ENCODE measurements at places on chromosomes 13 and 19.
A peak's percentile ranks its signal among the peaks of the same experiment; 100 is the strongest.

- DNase-seq = no peak
These were observed 368.8 kb downstream of the TDRD3 start for GRCh38 chr13:60765700-60766411.

DNA sequence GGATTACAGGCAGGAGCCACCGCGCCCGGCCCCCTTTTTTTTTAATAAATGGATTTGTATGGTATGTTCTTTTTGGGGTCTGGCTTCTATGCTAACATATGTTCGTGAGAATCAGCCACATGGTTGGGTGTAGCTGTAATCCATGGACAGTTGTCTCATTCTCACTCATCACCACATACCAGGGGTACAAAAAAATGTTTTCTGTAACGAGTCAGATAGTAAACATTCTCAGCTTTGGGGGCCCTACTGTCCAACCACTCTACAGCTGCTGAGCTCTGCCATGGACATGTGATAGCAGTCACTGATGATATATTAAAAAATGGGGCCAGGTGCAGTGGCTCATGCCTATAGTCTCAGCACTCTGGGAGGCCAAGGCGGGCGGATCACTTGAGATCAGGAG lies 5.1 kb upstream of the RETN start:
- DNase-seq = no peak

DNA sequence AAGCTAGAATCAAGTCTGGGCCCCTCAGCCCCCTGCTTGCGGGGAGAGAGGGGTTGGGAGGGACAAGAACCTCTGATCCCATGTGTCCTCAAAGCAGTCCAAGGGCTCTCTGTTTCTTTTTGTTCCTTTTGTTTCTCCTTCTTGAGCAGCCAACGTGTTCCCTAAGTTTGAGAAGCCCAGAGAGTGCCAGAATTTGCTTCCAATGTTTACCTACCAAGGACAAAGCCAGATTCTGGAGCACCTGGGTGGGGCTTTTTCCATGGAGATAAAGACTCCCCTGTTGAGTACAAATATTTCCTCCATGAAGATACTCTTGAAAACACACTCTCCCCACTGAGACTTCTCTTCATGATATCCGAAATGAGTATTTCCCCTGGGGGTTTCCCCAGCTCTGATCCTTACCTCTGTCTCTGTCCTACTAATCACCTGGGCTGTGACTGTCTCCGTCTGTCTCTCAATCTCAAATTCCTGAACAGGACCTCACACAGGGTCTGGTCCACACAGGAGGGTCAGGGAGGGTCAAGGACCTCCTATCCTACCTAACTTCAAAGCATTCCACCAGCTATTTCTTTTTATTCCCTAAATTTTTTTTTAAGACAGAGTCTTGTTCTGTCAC lies 27.4 kb downstream of the CD177 start:
- no peak for DNase-seq

DNA sequence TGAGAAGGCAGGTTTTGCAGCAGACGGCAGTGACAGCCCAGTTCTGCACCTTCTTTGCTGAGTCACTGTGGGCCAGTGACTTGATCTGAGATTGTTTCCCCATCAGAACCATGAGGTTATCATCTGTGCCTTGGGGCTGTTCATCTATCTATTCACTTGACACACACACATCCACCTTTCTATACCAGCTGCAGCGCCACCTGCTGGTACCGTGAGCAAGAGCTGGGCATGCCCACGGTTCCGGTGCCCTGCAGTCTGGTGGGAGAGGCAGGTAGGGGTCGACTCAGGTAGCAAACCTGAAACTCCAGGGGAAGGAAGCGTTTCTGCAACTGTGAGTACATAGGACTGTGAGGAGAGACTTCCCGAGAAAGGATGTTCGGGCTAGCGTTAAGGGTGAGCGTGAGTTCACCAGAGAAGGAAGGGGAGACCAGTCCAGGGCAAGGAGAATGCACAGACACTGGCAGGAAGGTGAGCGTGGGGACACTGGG lies 7.5 kb upstream of the LIN7B start:
- peak; percentile 64 for DNase-seq

DNA sequence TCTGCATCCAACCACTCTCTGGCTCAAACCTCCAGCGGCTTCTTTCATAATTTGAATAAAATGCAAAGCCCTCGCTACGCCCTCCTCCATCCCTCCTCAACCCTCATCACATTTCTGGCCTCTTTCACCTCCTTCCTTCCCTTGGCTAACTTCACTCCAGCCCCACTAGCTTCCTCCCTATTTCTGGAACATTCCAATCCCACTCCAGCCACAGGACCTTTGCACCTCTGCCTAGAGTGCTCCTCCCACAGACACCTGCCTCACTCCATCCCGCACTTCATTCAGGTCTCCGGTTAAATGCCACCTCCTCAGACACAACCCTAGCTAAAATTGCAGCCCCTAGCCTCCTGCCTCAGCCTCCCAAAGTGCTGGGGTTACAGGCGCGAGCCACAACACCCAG lies 7.9 kb upstream of the DPF1 start:
- no peak for DNase-seq

GRCh38 chr13:26469602-26470001 lies 87.9 kb upstream of the WASF3 start:
- no peak for DNase-seq

Data from T-helper 9 cell (primary cell).